ENCODE measurements at places on chromosomes 1 and 21.
A peak's percentile ranks its signal among the peaks of the same experiment; 100 is the strongest.

DNA sequence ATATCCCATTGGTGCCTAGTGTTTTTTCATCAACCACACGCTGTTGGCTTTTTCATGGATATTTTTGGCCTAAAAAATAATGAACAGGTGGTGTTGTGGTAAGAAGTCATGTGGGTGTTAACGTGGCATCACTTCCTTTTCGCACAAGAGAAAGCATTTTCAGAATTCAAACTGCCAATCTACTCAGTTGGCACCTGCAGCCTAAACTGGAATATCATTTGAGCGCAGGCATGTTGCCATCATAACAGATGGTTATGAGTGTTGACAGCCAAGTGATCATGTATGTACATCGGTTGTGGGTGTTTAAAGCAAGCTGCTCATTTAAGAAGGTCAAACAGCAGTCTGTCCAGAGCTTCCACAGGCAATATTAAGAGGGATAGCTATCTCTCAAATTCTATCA is 1963.0 kb downstream of the NCAM2 start:
- no peak for DNase-seq

DNA sequence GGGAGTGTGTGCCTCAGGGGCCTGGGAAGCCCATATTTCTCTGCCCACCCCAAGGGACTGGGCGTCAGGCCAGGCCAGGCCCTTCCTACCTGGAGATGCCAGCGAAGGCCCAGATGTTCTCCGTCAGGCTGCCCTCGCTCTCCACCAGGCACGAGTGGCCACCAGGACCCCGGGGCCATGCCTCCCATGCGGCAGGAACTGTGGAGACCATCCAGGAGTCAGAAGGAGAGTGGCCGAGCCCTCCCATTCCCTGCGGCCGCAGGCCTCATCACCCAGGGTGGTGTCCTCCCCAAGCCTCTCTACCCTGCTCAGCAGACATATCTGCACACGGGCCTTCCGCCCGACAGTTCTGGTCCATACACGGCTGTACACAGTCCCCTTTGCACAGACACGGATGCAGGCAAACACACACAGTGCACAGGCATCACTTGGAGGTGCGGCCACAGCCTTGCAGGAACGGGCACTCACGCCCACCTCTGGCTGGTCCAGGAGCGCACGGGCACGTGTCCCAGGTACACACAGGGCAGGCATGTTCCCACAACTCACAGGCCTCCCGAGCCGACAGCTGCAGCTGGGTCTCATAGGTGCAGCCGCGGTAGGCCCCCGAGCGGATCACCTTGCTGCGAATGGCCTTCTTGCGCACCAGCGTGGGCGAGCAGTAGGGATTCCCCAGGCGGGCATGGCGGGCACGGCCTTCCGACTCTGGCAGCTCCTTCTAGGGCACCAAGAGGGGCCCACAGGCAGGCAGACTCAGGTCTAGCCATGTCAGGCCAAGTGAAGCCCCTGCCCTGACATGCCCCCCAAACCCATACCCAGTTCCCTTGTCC is 5.9 kb upstream of the KIF17 start:
- DNase-seq: no peak

GRCh38 chr1:7255303-7256058 is 470.2 kb downstream of the CAMTA1 start:
- no peak for DNase-seq

- no peak for DNase-seq
Measured at GRCh38 chr1:213291526-213291925, 240.5 kb downstream of the RPS6KC1 start.

DNA sequence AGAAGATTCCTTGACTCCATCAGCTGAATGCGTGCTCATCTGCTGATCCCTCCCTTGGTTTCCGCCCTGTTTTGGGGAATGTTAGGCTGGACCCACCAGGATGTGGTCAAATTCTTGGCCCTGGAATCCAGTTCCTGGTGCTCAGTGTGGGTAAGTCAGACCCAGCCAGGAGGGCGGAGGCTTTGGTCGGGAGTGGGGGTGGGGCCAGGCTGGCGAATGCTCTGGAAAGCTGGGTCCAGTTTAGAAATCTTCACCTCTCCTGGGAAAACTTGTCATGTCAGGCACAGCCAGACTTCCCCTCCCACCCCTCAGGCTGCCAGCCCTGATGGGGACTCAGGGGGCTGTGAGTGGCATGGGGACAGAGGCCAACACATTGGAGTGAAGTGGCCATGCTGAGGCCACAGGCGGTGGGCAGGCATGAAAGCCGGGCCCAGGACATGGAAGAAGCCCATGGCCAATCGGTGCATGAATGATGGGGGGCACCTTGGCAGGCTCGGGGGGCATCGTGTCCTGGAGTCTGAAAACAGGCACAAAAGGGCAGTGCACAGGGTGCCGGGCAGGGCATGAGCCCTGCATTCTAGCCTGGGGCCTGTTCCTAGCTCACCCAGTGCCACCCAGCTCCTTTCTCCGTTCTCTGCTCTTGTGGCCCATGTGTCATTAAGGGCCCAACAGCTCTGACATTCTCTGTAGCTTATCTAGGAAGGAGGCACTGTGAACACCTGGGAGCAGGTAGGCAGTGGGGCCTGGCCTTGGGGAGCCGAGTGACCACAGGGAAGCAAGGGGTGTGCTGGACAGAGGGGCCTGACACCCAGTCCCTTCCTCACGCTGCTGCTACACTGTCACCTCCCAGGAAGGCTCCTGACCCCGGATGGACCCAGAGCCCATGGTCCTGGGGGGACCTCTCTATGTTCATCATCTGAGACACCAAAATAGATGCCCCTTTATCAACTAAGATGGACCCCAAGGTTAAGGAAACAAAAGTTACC is 14.6 kb upstream of the PADI1 start:
- no peak for DNase-seq

GRCh38 chr1:47209091-47209490 is 19.3 kb upstream of the PDZK1IP1 start:
- DNase-seq: no peak

GRCh38 chr21:31088474-31088751 is 50.1 kb upstream of the KRTAP19-8 start:
- DNase-seq: no peak

GRCh38 chr1:108976658-108977057 is 13.4 kb upstream of the CLCC1 start:
- DNase-seq: no peak

DNA sequence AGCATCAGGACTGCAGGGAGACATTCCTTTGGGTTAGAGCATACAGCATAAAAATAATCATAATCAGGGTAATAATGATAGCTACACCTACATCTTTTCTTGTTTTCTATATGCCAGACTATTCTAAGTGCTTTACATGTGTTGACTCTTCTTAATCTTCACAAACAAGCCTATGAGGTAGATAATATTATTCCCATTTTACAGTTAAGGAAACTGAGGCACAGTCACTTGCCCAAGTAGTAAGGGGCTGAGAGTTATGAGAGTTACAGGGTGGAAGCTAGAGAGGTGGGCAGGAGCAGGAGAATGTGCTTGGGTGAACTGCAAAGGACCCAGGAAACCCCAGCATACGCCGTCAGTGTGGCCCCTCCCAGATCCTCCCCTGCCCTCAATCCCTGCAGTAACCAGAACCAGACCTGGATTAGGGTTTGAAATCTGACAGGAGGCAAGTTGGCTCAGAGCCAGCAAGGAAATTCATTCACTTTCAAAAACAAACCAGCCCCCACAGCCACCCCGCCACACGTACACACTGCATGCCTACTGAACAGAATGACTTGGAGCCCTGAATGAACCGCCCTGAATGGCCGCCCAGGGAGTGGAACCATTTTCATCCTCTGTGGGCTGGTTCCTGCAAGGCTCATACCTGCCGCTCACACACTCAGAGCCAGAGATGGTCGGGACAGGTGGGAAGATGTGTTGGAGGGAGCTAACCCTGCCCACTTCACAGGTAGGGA is 126.1 kb downstream of the TRABD2B start:
- no peak for DNase-seq

DNA sequence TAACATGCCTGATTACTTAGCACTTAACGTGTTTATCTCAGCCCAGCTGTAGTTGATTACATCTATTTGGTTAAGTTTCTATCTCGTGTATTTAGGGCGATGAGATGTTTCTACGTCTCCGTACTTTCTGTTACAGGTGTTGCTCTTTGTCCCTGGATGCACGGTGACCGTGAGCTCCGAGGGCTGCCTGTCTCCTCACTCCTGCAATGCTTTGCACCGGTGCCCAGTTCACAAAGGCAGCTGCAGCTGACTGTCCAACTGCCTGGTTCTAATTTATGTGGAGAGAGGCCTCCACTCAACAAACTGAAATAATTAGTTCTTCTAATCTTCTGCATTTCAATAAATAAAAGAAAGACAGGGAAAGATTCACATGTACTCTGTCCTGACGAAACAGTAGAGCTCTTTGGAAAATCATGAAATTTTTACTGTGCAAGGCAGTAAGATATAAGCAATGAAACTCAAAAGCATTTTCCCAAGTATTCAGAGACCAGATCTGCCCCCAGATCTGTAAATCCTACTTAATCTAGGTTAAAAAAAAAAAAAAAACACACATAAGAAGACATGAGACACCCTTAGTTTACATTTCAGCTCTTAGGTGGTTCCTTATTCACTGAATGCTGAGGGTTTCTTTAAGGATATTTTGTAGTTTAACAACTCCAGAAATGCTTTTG is 108.2 kb downstream of the TGFBR3 start:
- DNase-seq: no peak

- no peak for DNase-seq
Measured at GRCh38 chr1:99560207-99561040, 85.5 kb upstream of the PALMD start.

GRCh38 chr1:166977951-166978350 is 2.6 kb upstream of the ILDR2 start:
- DNase-seq: no peak

- DNase-seq: no peak
Measured at GRCh38 chr1:59151860-59152259, 145.0 kb upstream of the FGGY start.

GRCh38 chr1:201938440-201939035 is 7.8 kb downstream of the LMOD1 start:
- DNase-seq: no peak

- no peak for DNase-seq
Measured at GRCh38 chr1:55081905-55082296, 42.6 kb downstream of the PCSK9 start.

- no peak for DNase-seq
Measured at GRCh38 chr1:119226913-119227312, 86.5 kb upstream of the WARS2 start.

DNA sequence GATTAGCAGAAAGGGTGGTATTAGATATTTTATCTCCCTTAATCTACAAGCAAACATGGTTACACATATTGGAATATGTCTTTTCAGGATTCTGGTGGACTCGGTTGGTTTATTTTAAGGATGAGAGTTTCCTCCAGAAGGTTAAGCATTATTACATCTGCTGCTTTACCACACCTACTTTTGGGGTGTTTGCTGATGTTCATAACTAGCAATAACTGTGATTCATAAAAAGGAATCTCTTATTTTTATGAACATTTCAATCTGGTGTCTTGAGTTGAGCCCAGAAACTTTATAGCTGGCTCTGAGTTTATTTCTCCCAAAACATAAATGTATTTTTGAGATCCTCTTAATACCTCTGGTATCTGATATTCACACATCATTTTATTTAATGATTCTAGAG is 82.7 kb downstream of the LRRC8D start:
- no peak for DNase-seq

DNA sequence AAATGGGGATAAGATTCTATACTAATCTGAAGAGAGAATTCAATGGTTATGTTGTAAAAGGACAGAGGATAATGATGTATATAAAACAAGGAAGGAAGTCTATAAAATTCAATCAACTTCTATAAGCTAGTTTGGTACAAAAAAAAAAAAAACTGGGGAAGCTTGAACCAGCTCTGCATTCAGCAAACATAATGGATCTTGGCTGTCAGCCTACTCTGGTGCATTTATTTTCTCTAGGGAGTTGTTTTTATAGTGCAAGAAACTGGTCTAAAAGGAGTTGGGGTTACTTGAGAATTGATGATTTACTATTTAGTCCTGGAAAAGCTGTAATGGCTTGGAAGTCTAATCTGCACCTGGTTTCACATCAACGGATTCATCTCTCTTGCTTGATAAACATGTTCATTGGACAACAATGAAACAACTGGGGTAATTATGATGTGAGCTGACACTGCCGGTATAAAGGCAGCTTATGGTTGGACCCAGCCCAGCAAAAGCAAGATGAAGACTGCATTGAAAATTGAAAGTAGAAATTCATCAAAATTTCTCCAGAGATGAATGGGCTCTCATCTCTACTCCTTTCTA is 199.4 kb upstream of the NRIP1 start:
- DNase-seq: no peak

- DNase-seq: peak; percentile 68
Measured at GRCh38 chr1:116128664-116129063, 17.5 kb downstream of the MAB21L3 start.

- no peak for DNase-seq
Measured at GRCh38 chr1:67882196-67882958, 49.1 kb upstream of the GNG12 start.

DNA sequence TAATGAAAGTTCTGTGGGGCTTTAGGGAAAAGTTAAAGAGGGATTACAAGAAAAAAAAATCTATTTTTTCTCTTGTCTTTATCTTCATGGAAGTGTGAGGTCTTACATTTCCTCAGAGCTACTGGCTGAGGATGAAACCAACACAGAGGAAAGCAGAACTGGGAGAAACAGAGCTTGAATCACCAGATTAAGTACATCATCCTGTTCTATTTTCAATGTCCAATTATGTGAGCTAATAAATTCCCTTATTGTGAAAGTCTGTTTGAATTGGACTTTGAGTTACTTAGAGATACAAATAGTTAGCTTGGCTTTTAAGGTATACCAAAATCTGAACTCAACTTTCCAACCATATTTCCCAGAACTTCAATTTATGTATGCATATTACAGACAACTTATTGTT is 69.2 kb downstream of the LPGAT1 start:
- DNase-seq: no peak

DNA sequence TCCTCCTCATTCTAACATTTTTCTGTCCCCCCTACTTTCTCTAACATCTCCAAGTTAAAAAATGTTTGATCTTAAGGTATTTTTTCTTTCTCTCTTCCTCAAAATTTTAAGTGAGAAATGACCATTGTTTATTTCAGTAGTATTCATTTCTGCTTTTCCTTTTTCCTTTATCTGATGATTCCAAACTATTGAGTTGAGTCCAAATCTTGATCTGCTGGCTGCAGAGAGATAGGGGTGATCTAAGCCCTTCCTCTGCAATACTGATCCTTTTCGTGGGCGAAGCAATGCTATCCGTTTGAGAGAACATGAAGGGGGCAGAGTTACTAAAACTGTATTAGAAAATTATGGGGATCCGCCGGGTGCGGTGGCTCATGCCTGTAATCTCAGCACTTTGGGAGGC is 516 bp upstream of the NMNAT2 start:
- DNase-seq: no peak

GRCh38 chr1:222009105-222009730 is 267.3 kb upstream of the DUSP10 start:
- DNase-seq: no peak

DNA sequence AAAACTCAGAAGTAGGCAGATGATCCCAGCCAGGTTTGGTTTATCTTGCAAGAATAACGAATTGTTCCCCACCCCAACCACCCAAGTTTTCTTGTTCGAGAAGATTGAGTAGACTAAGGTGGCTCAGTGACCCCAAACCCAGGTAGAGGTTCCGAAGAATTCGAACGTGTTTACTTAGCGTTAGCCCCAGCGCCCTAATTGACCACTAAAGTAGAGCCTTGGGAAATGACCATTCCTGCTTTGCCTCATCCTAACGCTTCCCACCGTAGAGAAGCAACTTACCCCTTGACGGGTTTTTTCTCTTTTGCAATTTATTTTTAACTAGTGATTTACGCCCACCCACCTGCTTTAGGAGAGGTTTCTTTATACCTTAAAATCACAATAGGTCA is 870 bp downstream of the FBXO28 start:
- DNase-seq: no peak

- no peak for DNase-seq
Measured at GRCh38 chr21:41360072-41360821, 1.6 kb upstream of the MX2 start.
